ENCODE measurements at places on chromosomes 2 and 18.

GRCh38 chr2:40534528-40534927 lies 82.6 kb upstream of the SLC8A1 start:
- DNase-seq, result no peak

DNA sequence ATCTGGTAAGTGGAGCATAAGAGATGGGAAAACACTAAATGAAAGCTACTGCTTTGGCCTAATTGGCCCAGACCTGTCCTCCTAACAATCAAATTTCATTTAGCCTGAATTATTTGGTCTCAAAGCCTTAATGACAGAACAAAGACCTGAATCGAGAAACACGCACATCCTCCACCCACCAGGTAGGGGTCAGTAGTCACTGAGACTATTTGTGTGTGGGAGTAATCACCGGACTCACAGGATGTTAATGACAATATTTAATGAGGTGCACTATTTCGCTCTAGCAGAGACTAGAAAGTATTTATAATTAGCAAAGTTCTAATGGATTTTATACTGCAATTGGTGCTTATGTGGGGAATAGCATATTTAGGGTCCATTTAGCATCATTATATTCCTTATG lies 68.1 kb downstream of the RBM43 start:
- no peak for DNase-seq

GRCh38 chr2:107402330-107402729 lies 424.4 kb upstream of the RGPD4 start:
- no peak for DNase-seq

DNA sequence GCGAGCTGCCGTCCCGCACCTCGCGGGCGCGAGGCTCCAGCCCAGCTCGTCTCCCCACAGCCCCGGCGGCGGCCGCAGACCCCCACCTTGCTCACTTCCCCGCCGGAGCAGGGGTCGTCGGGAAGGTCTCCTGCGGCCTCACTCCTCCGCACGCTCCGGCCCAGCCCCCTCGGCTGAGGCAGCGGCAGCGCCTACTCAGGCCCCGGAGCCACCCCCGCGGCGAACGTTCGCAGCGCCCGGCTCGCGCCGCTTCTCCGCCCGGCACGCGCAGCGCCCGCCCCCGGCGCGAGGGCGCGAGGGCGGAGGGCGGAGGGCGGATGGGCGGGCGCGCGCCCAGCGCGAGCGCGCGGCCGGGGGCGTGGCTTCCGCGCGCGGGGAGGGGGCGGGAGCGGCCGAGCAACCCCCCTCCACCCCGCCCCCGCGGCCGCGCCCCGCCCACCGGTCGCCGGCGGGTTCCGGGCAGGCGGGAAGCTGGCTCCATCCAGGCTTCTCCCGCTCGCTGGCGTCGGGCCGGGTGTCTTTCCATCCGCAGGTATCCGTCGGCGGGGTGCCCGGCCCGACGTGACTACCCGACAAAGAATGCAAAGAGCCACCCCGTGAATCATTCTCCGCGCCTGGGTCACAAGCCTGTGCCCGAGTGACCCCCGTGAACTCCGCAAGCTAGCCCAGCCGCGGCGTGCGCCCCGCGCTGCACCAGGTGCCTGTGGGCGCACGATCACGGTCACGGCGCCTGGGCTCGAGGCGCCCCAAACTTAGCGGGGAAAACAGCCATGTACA lies at the start of gene DTNB:
TSS of gene DTNB (minus strand) at position 278 of the 777 bp plus-strand sequence. CDS start 20,917 bp downstream, outside the sequence.
- DNase-seq, result peak; percentile 91
